Hypothalamus (tissue), 51 donors: ENCODE measurements at places on chromosomes 11 and 22.

DNA sequence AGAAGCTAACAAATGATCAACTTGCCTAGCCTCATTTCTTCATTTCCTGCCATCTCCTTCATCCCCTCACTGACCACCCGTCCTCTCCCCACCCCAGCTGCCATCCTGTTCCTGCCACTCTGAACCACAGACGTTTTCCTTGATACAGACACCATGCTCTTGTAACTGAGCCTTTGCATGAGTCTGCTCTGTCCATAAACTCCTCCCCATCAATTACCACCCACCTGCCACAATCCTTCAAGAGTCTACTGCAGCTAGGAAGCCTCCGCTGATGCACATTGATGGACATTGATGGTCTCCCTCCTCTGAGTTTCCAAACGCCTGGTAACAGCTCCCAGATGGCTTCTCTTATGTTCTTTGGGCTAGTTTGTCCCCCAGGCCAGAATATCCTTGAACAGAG is 193.8 kb downstream of the DBX1 start:
- DNase-seq, result no peak

- DNase-seq, result no peak
Measured at GRCh38 chr22:23832226-23833016, 6.4 kb downstream of the DERL3 start.

DNA sequence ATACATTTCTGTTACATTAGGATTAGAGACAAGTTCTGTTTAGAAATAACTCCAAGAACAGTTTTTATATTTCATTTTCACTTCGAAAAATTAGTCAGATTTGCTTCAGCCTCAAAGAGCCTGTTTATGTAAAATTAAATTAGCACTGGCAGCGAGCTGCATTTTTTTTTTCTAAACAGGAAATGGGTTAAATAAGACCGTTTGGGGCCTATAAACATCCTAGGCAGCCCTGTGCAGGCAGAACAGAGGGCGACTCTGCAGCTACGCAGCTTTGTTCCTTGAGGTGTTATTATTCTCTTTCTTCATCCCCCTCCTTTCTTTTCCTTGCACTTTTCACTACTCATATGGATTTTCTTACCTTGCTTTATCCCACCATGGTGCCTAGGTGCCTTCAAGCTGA is 48.7 kb downstream of the CWC15 start:
- no peak for DNase-seq

GRCh38 chr22:34972191-34972897 is 93.6 kb upstream of the ISX start:
- DNase-seq, result no peak

DNA sequence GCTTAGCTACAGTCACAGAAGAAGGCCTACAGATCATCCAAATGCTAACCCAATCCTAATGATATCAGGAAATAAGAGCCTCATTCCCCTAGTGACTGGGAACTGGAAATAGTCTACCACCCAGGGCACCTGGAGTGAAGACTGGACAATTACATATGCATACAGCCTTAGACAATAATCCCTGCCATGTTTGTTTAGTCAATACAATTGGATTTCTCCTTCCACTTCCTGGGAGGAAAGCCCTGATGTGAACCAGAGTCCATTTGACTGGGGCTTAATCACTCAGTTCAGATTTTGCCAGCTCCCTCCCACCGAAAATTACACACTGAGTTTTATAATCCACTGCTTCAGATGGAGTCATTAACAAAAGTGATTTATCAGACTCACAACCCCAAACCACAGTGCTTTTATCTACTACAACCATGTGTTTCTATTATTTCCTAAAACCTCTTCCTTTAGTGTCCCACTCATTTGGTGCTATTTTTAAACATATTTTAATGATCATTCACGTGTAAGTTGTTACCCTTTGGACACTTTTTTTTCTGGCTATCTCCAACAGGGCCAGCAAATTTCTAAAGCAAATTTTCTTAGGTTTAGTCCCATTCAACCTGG is 29.9 kb downstream of the CWF19L2 start:
- DNase-seq, result no peak

DNA sequence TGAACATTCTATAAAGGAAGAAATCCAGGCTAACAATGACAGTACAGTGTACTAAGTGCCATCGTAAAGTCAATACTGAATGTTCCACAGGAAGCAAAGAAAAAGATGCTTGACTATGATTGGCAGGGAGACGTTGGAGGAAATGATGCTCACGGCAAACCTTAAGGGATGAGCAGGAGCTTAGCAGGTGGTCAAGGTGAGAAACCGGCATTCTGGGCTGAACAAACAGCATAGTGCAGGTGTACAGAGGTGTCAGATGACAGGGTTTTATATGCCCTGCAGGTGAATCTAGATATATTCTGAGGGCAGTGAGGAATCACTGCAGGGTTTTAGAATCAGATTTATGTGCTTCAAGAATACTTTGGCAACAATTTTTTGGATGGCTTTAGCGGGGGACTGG is 85.3 kb upstream of the HEPHL1 start:
- no peak for DNase-seq

GRCh38 chr22:42717197-42717928 is 3.3 kb downstream of the A4GALT start:
- DNase-seq, result no peak

GRCh38 chr11:7646866-7647265 is 26.4 kb downstream of the CYB5R2 start:
- DNase-seq, result no peak

DNA sequence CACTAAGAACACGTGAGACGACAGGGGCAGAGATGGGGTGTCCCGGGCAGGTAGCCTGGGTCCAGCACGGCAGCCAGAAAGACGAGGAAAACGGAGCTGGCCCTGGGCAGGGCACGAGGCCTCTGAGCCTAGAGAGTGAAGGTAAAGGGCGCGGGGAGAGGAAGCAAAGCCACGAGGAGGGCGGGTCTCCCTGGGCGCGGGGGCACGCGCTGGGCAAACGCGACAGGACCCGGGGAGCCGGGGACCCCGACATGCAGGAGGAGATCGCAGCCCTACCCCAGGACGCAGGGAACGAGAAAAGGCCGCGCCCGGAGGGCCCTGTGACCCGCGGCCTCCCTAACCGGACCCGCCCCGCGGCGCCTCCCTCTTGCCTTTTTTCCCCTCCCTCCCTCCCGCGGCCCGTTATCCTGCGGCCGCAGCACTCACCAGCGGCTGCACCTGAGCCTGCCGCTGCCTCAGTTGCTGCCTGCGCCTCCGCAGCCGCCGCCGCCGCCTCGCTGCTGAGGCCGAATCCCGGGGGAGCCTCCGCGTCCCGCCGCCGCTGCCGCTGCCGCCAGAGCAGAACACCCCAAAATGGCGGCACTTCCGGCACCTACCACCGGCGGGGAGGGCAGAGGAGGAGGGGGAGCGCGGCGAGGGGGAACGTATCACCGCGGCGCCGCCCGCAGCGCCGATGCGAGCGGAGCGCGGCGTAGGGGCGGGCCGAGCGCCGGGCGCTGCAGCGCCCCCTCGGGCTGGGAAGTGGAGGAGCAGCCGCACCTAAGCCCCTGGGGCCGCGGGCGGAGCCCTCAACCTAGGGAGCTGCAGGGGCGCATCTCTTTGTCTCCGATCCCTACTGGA is at the start of gene CELF1:
Gene CELF1, minus strand, starts transcription at position 567 of the 840 bp plus-strand sequence. CDS start 53,609 bp downstream, outside the sequence.
- DNase-seq, result peak; percentile 87

GRCh38 chr11:126426820-126427749 is 71.6 kb downstream of the ST3GAL4 start:
- no peak for DNase-seq

DNA sequence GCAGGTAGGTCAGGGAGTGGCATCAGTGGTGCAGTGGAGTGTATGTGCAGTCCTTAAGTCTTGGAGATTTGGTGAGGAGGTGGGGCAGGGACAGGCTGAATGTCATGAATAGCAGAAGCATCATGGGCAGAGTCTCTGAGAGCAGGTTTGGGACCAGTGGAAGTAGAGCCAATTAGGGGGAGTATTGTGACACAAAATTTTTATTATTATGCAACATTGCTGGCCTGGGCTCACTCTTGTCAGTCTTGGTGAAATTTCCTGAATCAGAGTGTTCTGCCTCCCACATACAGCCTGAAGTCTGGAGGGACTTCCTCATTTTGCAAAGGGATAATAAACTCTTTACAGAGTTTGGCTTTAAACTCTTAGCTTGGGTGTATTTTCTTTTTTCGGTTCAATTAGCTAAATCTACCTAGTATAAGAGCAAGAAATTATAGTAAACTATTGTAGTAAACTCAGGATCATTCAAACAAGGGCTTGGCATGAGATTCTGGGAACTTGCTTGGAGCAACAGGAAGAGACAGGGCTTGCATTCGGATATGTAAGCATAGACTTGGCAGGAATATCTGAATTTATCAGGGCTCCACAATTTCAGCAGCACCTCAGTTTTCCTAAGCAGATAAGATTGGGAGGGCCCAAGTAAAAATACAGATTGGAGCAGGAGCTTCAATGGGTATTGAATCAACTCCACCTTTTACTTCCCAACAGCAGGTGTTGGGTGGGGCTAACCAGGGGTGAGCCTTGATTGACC is 67.7 kb downstream of the FDX1 start:
- no peak for DNase-seq
